ENCODE measurements at places on chromosomes 16 and 17.

DNA sequence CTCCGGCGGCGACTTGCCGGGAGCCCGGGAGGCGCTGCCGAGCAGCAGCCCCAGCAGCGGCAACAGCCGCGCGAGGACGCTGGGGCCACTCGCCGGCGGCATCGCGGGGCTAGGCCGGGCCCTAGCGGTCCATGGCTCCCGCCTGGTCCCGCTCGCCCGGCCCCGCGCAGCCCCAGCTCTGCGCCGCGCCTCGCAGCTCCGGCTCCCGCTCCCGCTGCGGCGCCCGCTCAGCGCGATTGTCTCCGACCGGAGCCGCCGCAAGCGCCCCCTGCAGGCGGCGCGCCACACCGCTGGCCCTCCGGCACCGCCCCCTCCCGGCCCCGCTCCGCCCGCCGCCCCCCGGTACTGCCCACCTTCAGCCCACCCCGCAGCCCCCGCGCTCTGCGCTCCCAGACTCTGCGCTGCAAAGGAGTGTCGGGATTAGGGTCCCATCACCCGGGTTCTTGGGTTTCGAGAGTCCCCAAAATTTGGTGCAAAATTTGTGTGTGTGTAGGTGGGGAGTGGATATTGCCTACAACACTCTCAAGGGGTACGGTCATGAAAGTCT, at the start of gene FAM171A2:
Gene FAM171A2 (minus strand): TSS at position 241 of the 547 bp plus-strand sequence. CDS start 139 bp downstream, at position 102.
- DNase-seq = peak; percentile 65

DNA sequence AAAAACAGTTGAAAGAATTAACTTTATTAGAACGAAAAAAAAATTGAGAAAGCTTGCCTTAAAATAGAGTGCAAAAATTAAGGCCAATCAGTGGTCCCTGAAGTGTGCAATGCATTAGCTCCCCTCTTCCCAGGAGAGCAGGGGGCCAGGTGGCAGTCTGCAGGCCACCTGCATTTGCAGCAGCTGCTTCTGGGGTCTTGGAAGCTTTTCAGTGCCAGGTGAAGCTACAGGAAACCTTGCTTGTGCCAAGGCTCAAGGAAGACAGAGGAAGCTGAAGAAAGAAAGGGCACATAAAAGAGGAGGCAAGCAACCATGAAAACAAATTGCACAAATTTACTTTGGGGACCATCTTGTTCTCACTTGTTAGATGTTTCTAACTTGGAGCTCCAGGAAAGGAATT, 50.5 kb upstream of the MTMR4 start:
- DNase-seq = no peak

GRCh38 chr16:71676236-71676635, 48.3 kb downstream of the PHLPP2 start:
- DNase-seq = no peak

- DNase-seq = no peak
Measured at GRCh38 chr16:83626204-83626603, 181.6 kb upstream of the HSBP1 start.

DNA sequence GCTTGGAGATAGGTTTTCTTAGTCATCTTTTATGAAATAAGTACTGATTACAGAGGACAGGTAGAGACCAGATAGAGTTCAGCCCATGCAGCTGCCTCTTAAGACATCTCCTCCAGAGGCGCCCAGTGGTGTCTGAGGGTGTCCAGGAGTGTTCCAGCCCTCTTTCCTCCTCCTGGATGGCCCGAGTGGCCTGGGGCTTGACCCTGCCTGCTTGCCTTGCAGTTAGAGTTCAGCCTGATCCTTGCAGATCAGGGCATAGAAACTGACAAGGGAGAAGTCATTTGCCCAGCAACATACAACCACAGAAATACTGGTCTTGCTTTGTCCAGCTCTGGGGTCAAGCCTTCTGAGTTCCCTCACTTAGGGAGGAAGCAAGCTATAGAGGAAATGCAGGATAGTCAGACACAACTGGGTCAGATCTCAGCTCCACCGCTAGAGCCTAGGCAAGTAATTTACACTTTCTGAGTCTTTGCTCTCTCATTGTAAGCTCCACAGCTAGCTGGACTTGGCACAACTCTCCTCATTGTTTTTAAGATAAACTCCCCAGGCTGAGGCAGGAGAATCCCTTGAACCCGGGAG, 3.6 kb upstream of the CCL1 start:
- no peak for DNase-seq

All from stimulated activated CD4-positive, alpha-beta T cell treated with anti-CD3 and anti-CD28 coated beads, Interleukin-4, amount 100 ng/mL, for 24 hours (primary cell).